CMK (cell line): ENCODE measurements at places on chromosomes 13 and 19.
A peak's percentile ranks its signal among the peaks of the same experiment; 100 is the strongest.

DNA sequence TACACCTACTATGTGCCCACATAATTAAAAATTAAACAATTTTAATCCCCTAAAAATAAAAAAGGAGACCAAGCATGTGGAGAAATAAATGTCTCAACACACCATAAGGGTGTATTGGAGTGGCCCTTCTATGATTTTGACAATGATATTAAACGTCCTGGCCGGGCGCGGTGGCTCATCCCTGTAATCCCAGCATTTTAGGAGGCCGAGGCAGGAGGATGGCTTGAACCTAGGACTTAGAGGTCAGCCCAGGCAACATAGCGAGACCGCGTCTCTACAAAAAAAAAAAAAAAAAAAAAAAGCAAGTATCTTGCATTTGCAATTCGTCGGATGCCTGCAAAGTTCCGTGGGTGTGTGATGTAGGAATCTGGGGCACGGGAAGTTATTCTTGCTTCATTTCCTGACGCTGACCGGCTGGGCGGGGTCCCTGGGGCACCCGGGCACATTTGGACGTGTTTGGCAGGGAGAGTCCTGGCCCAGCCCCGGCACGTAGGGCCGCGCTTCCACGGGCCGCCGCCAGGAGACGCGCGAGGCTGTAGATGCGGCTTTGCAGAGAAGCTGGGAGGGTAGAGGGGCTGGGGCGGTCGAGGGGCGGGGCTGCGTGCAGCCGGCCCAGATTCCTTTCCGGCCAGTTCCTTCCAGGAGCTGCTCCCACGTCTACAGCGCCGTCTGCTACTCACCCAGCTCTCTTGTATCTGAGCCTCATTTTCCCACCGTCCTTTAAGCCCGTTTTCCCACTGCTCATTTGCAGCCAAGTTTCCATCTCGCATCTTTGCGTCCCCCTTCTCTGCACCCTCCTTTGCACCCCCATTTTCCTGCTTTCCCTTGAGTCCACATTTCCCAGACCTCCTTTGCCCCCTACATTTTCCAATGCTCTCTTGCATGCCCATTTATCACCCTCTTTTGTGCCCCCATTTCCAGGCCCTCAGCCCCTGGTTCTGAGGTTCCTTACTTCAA is 2.2 kb upstream of the TSPAN16 start:
- DNase-seq = peak; percentile 80

- DNase-seq = no peak
Measured at GRCh38 chr13:33183431-33184111, 102.0 kb downstream of the STARD13 start.

DNA sequence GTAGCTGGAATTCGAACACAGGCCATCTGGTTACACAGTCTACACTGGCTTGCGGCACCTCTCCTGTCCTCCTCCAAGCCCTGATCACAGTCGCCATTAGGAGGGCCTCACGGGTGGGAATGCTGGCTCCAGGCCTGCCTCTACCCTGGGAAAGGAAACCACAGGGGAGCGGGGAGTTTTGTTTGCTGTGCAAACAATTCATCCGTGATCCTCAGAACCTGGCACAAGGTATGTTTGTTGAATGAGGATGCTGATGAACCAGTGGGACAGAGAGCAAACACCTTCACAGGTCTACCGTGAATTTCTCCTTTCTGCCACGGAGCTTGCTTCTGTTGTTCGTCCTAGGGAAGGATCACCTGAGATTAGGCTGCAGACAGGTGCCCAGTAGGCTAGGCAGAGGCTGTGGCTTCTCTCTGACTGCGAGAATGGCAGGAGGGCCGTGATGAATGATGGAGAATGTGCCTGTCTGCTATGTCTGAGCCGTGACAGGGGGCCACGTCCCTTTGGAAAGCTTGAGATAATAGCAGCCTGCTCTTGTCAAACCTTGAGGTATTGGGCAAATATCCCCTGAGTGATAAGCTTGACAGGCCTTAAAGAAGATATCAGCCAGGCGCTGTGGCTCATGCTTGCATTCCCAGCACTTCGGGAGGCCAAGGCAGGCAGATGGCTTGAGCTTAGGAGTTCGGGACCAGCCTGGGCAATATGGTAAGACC is 36.7 kb downstream of the PIN1 start:
- DNase-seq = no peak

- DNase-seq = no peak
Measured at GRCh38 chr13:27631156-27631555, 9.5 kb downstream of the POLR1D start.

- no peak for DNase-seq
Measured at GRCh38 chr13:110149036-110149435, 157.9 kb downstream of the COL4A1 start.
